Activated T-helper 1 cell treated with anti-CD3 and anti-CD28 coated beads, Interleukin-2, amount 50 U/mL, for 16 hours (primary cell): ENCODE measurements at places on chromosomes 2 and 18.

DNA sequence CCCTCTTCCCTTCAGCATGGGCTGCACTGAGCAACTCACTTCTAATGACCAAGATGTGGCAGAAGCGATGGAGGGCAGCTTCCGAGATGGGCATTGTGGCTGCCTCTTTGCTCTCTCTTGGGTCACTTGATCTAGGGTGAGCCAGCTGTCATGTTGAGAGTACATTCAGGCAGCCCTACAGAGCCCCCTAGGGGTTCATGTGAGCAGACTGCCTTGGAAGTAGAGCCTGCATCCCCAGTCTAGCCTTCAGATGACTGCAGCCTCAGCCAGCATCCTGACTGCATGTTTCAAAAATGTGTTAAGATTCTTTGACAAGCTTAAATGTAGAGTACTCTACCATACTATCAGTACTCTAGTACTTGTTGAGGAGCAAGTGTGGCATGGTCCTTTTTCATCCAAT, 143.9 kb downstream of the NCK2 start:
- no peak for DNase-seq

DNA sequence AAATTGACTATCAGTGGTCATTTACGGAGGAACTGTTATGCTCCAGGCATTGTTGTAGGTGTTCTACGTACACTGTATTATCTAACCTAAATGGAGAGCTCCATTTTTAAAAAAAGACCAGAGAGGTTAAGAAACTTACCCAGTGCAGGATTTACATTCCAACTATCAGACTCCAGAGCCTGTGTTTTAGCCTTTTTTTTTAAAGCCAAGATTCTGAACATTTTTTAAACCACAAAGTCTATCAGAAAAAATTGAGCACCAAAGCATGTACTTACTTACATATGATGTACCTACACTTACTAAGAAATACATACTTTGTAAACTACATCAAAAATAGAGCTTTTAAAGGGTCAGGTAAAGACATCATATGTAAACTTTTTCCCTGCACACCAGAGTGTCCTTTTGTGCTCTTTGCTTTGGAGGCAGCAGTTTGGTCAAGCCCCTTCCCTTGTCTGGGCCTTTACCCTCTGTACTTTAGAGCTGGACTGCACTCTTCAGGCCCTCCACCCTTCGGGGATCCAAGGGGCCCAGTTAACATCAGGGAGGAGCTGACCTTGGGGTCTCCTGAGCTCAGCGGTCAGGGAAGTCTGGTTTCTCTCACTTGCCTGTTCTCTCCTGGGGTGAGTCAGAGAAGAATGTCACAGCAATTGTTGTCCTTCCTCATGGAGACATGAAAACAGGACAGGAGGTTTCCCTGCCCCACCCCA, 58.4 kb downstream of the ITGB1BP1 start:
- no peak for DNase-seq

- DNase-seq = no peak
Observed at GRCh38 chr2:64765160-64765805, 111.6 kb upstream of the SERTAD2 start.

DNA sequence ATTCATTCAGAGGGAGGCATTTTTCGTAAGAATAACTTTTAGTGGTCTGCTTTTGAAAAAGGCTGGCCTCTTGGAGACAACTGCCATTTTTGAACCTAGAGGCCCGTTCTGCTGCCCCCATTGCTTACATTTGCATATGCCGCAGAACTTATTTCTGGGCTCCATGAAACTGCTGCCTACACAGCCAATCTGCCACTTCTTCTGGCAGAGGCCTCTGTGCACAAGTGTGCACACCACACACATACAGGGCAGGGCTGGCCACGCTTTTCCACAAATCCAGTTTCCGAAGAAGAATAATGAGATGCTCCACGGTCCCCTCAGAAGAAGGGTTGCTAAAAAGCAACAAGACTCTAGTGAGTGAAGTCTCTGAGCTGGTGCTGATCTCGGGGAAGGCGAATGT, 56.2 kb downstream of the TMEM200C start:
- DNase-seq = no peak

DNA sequence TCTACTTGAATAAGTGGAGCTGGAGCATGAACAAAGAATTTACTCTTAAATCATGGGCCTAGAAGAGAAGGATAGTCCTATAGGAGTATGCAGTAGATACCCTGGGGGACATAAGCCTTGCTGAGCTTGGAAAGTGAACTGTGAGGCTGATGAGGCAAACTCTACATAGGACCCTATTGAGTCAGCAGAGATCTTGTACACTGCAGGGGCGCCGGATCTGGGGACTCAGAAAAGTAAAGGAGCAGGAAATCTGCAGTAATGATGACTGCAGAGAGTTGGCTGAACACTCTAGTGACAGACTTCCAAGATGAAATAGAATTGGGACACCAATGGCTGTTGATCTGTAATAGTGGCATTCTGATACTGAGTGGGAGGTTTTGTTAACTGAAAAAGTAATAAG, 543.7 kb downstream of the XIRP2 start:
- no peak for DNase-seq

DNA sequence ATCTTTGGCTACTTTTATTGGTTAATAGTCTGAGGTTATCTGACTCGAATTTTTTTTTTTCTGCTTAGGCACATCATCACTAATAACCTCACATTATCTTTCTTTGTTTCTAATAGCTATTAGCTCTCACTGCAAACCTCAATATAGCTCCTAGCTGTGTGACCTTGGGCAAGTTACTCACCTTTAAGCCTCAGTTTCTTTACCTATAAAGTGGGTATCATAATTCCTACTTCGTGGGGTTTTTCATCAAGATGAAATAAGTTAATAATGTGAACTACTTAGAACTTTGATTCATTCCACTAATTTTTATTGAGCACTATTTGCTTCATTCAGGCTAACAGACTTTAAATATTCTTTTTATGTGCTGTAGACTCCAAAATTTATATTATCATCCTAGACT, 55.5 kb downstream of the AGPS start:
- DNase-seq = no peak

GRCh38 chr2:129731907-129732629, 247.4 kb upstream of the RAB6C start:
- DNase-seq = no peak

- no peak for DNase-seq
Observed at GRCh38 chr2:238019962-238020361, 40.8 kb upstream of the SCLY start.

DNA sequence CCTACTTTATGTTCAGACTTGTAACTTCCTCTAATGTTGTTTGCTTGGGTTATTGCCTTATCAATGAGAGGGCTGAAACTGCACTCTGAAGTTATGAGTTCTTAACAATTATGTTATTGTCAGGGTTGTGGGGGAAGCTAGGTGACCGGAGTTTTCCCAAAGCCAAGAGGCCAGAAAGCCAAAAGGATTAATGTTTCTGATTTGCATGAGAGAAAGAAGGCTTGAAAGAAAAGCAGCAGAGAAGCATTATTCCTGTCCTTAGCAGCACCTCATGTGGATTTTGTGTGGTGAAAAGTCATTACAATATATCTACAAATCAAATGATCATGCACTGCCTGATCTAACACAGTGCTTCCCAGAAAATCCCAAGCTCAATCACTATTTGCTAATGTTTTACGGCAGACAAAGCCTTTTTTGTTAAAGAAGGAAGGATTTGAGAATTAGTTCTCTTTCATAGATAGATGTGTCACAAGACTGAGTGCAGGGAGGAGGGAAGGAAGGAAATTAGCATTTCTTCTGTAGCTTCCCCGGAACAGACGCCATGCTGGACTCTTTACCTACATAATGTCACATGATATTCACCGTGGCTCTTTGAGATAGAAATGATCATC, 203.2 kb downstream of the ALK start:
- DNase-seq = no peak

- no peak for DNase-seq
Observed at GRCh38 chr2:15979051-15979758, 38.9 kb downstream of the MYCN start.

GRCh38 chr2:231191896-231192872, 6.2 kb upstream of the ARMC9 start:
- DNase-seq = no peak

DNA sequence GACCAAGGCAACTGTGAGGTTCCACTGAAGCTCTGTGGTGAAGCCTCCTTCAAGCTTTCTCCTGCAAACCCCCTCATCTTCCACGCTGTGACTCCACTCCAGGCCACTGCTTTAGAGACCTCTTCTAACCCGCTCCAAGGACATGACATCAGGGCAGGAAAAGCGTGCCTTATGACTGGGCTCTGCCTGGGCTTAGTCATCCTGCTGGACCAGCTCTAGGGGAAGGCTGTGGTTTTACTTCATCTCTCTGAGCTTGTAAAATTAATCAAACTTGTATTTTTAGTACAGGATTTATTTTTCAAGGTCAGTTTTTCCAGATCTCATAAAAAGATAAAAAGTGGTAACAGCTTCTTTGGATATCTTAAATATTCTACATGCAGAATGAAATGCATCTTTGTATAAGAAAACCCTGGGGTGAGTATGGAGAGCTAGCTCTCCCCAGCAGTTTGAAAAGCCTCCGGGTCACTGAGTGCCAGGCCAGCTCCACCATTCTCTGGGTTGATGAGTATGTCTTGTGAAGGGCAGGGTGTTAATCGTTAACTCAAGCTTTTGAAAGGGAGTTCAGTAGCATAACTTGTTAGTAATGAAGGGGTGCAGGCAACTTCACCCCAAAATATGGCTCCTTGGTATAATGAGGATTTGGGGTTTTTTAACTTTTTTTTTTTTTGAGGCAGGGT, 33.1 kb upstream of the YPEL5 start:
- DNase-seq = no peak

- no peak for DNase-seq
Observed at GRCh38 chr2:96095116-96095636, 21.2 kb downstream of the ADRA2B start.

DNA sequence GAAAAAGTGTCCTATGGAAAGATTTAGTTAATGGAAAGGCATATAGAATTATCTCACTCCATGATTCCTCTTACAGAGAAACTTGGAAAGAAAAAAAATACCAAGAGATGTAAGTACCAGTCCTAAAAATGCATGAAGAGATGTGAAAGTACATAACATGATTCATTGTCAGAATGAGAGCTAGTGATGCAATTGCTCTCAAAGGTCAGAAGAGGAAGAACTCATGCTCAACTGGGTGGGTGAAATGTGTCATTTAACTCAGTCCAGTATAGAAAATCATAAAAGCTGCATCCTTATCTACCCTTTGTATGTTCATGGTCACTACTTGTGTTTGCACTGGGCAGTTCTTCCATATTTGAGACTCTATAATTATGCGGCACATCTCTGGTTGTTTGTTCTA, 300.0 kb upstream of the PIK3C3 start:
- no peak for DNase-seq
